ENCODE measurements at places on chromosomes 6 and 20.

GRCh38 chr6:148247386-148248063 is 95.1 kb upstream of the SASH1 start:
- no peak for DNase-seq

DNA sequence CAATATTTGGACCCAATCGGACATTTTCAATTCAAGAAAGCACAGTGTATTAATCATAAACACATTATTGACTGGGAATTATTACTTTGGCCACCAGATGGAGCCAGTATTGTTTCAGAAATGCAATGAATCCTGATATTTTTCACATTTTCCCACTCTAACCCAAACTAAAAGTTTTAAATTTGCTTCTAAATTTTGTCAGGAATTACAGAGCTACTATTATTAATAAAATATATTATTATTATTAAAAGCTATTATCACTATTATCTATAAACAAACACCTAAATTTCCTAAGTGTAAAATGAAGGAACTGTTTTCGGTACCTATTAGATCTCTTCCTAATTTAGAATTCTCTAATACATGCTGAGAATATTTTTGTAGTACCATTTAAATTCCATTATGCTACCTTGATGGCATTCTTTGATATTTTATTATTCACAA is 245.3 kb downstream of the OGFRL1 start:
- no peak for DNase-seq

GRCh38 chr6:54291146-54291545 is 17.1 kb upstream of the TINAG start:
- DNase-seq = no peak

DNA sequence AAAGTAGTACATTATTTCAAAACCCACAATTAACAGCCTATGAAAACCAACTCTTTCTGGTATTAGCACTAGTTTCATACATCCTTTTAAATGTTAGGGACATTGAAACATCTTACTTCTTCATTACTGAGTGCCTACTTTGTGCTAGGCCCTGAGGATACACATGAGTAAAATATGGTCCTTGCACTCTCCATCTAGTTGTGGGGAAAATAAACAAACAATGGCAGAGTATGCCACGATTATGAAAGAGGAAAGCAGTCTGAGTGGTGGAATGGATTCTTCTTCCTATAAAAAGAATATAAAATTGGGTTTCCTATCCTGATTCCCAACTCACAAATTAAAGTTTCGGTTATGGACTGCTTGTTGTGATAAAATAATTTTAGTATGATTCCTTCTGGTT is 84.9 kb downstream of the ATXN1 start:
- DNase-seq = no peak

- peak; percentile 61 for DNase-seq
These were observed 174.1 kb downstream of the BMP7 start for GRCh38 chr20:57092112-57092899.

- DNase-seq = no peak
These were observed 90.8 kb downstream of the ZNF217 start for GRCh38 chr20:53502820-53503219.

GRCh38 chr6:28489366-28490204 is 26.0 kb downstream of the GPX6 start:
- peak; percentile 62 for DNase-seq

- DNase-seq = no peak
These were observed 696.5 kb upstream of the CITED2 start for GRCh38 chr6:140070846-140071473.

GRCh38 chr6:160305926-160306713 is 42.1 kb upstream of the SLC22A3 start:
- DNase-seq = no peak

GRCh38 chr20:23161244-23161891 is 75.2 kb upstream of the CD93 start:
- DNase-seq = no peak

DNA sequence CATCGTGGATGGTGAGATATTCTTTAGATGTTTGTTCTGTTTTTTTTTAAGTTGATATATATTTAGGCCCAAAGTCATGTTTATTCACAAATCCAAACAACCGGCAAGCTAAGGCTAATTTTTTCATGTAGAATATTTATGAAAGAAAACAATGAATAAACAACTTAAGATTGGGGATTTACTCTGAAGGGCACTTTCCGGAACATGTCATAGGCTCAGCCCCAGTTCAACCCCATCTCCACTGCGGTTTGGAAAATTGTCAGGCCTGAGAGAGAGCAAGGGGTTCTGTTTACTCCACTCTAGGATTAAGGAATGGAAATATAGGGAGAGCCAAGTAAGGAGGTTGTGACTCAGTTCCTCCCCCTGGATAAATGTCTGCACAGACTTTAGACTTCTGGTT is 18.3 kb downstream of the RPS6KA2 start:
- DNase-seq = no peak

GRCh38 chr20:53866794-53867740 is 203.3 kb downstream of the BCAS1 start:
- DNase-seq = no peak

DNA sequence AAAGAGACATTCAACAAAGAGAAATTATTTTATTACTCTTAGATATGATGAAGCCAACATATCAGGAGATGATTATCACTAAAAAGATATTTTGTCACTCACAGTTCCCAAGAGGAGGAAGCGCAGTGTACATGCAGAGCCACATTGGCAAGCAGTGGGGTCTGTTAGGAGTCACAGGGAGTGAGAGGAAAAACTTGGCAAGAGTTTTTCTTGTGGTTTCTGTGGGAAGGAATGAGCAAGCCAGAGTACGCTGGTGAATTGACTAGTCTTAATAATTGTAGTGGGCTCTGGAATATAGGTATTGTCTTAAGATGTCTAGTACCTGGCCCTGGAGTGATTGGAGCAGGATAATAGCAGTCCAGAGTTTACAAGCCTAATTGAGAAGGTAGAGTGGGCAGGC is 1095.2 kb downstream of the GRIK2 start:
- DNase-seq = no peak
